ENCODE measurements at places on chromosomes 3 and 15. TPM values are rescaled to one million over a fixed set of nuclear protein-coding genes. Genes with fewer than 3 reads are reported as not detected.

Gene KIF9
- 1.2 TPM for total RNA-seq

Gene ERICH6
- not detected for total RNA-seq

Gene NPTN
- 197 TPM for total RNA-seq

Gene LIPH
- total RNA-seq = not detected

Gene CYP8B1
- not detected for total RNA-seq

Gene TOP2B
- 133 TPM for total RNA-seq

Gene ATP13A5
- not detected for total RNA-seq

Gene PSTPIP1
- total RNA-seq = not detected

Gene SATB1
- 11.0 TPM for total RNA-seq

Gene SLC28A2
- not detected for total RNA-seq

Gene GRAMD1C
- 2.1 TPM for total RNA-seq

Gene ZNF197
- total RNA-seq = 19.4 TPM

Gene POPDC2
- 0.59 TPM for total RNA-seq

Gene SERINC4
- not detected for total RNA-seq

Gene ADAMTS17
- total RNA-seq = 0.37 TPM

Gene ALDH1L1
- not detected for total RNA-seq

Gene PRKCI
- 82.5 TPM for total RNA-seq
